ENCODE measurements at places on chromosomes 6 and 20. TPM values are rescaled to one million over a fixed set of nuclear protein-coding genes. Genes with fewer than 3 reads are reported as not detected.

GRCh38 chr20:1621316-1621715 is 1.5 kb upstream of the SIRPB1 start:
- peak overlapping the region; percentile 7 for H3K27ac ChIP-seq
- DNase-seq, result no peak
- peaks cover 67% of the 10 kb centered on the region for H3K4me1 ChIP-seq
- H3K36me3 ChIP-seq, result peaks cover 3% of the 10 kb centered on the region
- no peaks in the 10 kb centered on the region for H3K27me3 ChIP-seq

- peaks cover 56% of the 10 kb centered on the region for H3K27me3 ChIP-seq
- H3K4me1 ChIP-seq, result peaks cover 7% of the 10 kb centered on the region
- DNase-seq, result no peak
- no peaks in the 10 kb centered on the region for H3K36me3 ChIP-seq
Observed at GRCh38 chr6:33114406-33114805, 38.6 kb downstream of the HLA-DPB1 start.

DNA sequence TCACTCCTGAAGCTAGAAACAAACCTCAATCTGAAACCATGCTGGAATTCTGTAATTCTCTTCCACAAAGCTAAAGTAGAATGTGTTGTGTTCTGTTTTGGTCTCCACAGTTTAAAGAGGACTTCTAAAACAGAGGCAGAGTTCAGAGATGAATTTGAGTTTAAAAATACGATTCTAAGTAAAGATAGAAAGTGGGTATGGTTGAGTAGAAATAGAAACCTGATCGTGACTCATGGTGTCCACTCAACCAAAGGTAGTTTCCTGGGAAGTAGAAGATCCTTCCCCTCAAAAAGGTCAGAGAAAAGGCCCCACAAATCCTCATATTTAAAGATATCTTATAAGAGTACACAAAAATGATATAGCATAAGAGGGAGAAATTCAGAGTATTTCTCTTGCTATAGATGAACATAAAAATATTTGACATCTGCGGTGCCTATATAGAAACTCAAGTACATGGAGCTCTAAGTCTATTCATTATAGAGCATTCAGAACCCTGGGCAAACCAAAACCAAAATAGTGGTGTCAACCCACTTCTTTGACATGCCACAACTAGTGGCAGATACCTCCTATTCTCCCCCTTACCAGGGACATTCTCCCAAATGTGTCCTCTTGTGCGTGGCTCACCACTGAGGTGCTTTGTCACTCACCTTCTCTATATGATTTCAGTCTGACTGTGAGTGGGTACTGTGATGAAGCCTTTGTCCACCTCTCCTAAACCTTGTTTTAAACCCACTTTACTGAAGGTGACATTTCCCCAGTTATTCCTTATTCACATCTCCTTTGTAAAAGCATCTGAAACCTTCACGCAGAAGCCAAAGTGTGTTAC is 84.5 kb downstream of the PLCB1 start:
- peak overlapping the region; percentile 10 for H3K27ac ChIP-seq
- peak; percentile 17 for DNase-seq
- H3K27me3 ChIP-seq, result no peaks in the 10 kb centered on the region
- no peak overlapping the region for H3K4me3 ChIP-seq
- H3K4me1 ChIP-seq, result peaks cover 38% of the 10 kb centered on the region

BCAS1 gene
- total RNA-seq, result 0.17 TPM

- no peaks in the 10 kb centered on the region for H3K27me3 ChIP-seq
- no peak overlapping the region for H3K27ac ChIP-seq
- DNase-seq, result no peak
- no peaks in the 10 kb centered on the region for H3K4me1 ChIP-seq
Observed at GRCh38 chr6:127634178-127634577, 57.2 kb downstream of the C6orf58 start.

DNA sequence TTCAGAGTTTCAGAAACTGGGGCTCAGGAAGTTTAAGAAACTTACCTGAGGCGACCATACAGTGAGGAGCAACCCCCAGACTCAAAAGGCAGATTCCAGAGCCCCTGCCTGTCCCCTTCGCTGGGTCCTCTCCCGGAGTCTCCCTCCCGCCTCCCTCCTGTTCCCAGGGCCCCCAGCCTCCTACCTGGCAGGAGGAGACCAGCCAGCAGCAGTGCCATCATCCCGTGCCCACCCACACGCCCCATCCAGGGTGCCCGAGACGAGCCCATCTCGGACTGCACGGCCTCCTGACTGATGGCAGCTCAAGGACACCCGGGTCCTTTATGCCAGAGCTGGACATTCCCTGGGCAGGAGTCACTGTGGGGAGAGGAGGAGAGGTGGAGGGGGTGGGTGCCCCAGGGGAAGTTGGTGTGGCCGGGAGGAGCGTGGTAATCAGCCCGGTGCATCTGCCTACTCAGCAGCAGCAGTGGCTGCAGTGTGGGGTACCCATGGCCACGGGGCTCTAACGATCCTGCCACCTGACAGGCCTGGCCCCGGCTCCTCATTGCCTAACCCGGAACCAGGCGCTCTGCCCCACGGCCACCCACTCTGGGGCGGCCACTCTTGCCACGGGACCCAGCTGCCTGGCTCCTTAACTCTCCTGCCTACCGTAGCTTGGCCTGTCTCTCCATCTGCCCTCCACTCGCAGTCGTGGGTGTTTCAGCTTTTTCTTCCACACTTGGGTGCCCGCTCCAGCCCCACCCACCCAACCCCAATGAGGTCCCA is at the start of gene CDSN:
Gene CDSN (minus strand): TSS at position 296 of the 765 bp plus-strand sequence. CDS start 27 bp downstream, at position 269.
- H3K27ac ChIP-seq, result no peak within 1 kb of the TSS
- H3K27me3 ChIP-seq, result no peaks in the 10 kb centered on the region
- no peak for DNase-seq
- H3K4me1 ChIP-seq, result no peaks in the 10 kb centered on the region
- no peaks in the 10 kb centered on the region for H3K36me3 ChIP-seq

- no peaks in the 10 kb centered on the region for H3K27me3 ChIP-seq
- no peak overlapping the region for H3K4me3 ChIP-seq
- no peak overlapping the region for H3K27ac ChIP-seq
- no peak for DNase-seq
Observed at GRCh38 chr20:18926965-18927364, 113.4 kb downstream of the SCP2D1 start.

GGTLC1 gene
- total RNA-seq, result not detected

CYP24A1 gene
- 0.57 TPM for total RNA-seq

CDC5L gene
- total RNA-seq, result 24.0 TPM

EPHA7 gene
- total RNA-seq, result not detected

GNMT gene
- total RNA-seq, result not detected

DNA sequence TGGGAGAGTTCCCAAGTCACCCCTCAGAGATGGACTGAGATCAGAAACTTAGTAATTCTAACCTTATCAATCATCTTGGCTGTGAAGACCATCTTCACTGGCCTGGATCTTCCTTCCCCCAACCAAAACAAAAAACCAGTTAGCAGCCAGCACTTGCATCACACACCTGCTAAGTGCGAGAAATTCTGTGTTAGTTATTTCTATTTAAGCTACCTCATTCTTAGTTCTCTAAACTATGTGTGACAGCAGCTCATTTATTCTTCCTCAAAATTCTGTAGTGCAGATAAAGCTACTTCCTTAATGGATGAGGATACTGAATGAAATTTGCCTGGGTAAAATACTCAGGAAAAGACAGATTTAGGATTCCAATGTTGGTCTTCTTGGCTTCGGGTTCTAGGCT is 18.2 kb upstream of the TAGAP start:
- H3K27ac ChIP-seq, result peak overlapping the region; percentile 93
- peak overlapping the region; percentile 53 for H3K4me3 ChIP-seq
- no peaks in the 10 kb centered on the region for H3K27me3 ChIP-seq
- H3K36me3 ChIP-seq, result no peaks in the 10 kb centered on the region
- no peak for DNase-seq

GRCh38 chr6:33072508-33073100 is 845 bp downstream of the HLA-DPA1 start:
- peaks cover 30% of the 10 kb centered on the region for H3K4me1 ChIP-seq
- peak overlapping the region; percentile 13 for H3K4me3 ChIP-seq
- no peaks in the 10 kb centered on the region for H3K36me3 ChIP-seq
- no peak for DNase-seq
- no peak overlapping the region for H3K27ac ChIP-seq

DNA sequence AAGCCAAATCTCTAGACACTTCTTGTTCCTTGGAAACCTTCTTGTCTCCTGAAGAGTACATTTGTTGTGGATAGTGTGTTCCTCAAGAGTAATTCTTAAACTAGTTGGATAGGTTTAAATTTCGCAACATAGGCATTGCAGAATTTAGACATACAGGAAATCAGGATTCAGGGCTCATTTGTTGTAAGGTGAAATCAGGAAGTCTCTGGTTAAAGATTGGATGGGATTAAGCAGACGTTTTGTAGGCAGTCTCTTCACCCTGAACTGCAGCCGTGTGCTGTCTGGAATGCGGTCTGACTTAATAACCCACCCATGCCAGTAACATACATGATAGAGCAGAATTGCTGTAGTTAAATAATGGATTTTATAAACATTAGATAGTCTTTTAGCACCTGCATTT is 21.7 kb downstream of the HIVEP1 start:
- H3K27ac ChIP-seq, result no peak overlapping the region
- H3K36me3 ChIP-seq, result peaks cover 39% of the 10 kb centered on the region
- H3K4me3 ChIP-seq, result no peak overlapping the region

- H3K36me3 ChIP-seq, result no peaks in the 10 kb centered on the region
- no peak overlapping the region for H3K27ac ChIP-seq
- H3K4me3 ChIP-seq, result no peak overlapping the region
- DNase-seq, result no peak
- no peaks in the 10 kb centered on the region for H3K4me1 ChIP-seq
Observed at GRCh38 chr20:47999166-47999565, 213.9 kb upstream of the SULF2 start.

DNA sequence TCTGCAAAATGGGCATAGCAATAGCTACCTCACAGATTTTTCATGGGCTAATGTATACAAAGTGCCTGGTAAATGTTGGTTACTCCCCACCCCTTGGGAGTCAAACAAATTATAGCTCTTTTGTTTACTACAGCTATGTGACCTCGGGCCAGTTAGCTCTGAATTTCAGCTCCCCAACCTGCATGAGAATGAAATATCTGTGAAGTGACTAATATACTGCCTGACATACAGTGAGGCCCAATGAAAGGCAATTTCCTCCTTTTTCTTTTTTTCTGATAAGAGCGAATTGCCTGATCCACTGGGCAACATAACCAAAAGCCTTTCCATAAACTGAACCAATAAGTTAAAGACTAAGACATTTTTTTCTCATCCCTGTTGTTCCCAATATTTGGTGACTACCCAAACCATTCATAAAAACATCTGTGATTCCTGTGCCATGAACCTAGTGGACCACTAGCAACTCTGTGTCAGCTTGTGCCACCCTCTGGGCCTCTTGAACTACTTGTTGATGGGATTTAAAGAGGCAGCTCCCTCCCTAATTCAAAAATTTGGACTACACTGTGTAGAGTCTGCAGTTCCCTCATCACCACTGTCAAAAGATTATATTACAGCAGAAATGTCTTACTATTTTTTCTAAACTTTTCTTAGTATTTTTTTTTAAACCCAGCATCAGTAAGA is 91.9 kb upstream of the TMEM30A start:
- H3K27ac ChIP-seq, result no peak overlapping the region
- no peak for DNase-seq
- no peaks in the 10 kb centered on the region for H3K27me3 ChIP-seq
- H3K4me1 ChIP-seq, result no peaks in the 10 kb centered on the region

- no peak overlapping the region for H3K4me3 ChIP-seq
- peak; percentile 51 for DNase-seq
- H3K36me3 ChIP-seq, result no peaks in the 10 kb centered on the region
- H3K27ac ChIP-seq, result peak overlapping the region; percentile 59
Observed at GRCh38 chr6:90319044-90319443, 22.4 kb upstream of the BACH2 start.

GRCh38 chr6:133350928-133351327 is 109.8 kb downstream of the EYA4 start:
- DNase-seq, result no peak
- no peaks in the 10 kb centered on the region for H3K4me1 ChIP-seq
- H3K27ac ChIP-seq, result no peak overlapping the region
- no peak overlapping the region for H3K4me3 ChIP-seq

VSTM2L gene
- not detected for total RNA-seq

UST gene
- total RNA-seq, result 3.7 TPM

- peaks cover 19% of the 10 kb centered on the region for H3K4me1 ChIP-seq
- peaks cover 2% of the 10 kb centered on the region for H3K27me3 ChIP-seq
- no peak for DNase-seq
- no peaks in the 10 kb centered on the region for H3K36me3 ChIP-seq
- no peak overlapping the region for H3K4me3 ChIP-seq
- no peak overlapping the region for H3K27ac ChIP-seq
Observed at GRCh38 chr6:14384175-14384949, 266.8 kb downstream of the CD83 start.

GRCh38 chr20:35121186-35121585 is 25.9 kb downstream of the EDEM2 start:
- H3K4me3 ChIP-seq, result no peak overlapping the region
- no peaks in the 10 kb centered on the region for H3K27me3 ChIP-seq
- peaks cover 43% of the 10 kb centered on the region for H3K36me3 ChIP-seq
- H3K27ac ChIP-seq, result no peak overlapping the region
- H3K4me1 ChIP-seq, result peaks cover 7% of the 10 kb centered on the region
- no peak for DNase-seq

TEAD3 gene
- 1.8 TPM for total RNA-seq

- no peak for DNase-seq
- no peak overlapping the region for H3K27ac ChIP-seq
- no peaks in the 10 kb centered on the region for H3K4me1 ChIP-seq
Observed at GRCh38 chr6:168388641-168389633, 52.0 kb upstream of the SMOC2 start.

- no peak overlapping the region for H3K4me3 ChIP-seq
- H3K36me3 ChIP-seq, result peaks cover 6% of the 10 kb centered on the region
- H3K27ac ChIP-seq, result no peak overlapping the region
- no peaks in the 10 kb centered on the region for H3K27me3 ChIP-seq
Observed at GRCh38 chr20:5766085-5766764, 16.0 kb downstream of the SHLD1 start.

DNA sequence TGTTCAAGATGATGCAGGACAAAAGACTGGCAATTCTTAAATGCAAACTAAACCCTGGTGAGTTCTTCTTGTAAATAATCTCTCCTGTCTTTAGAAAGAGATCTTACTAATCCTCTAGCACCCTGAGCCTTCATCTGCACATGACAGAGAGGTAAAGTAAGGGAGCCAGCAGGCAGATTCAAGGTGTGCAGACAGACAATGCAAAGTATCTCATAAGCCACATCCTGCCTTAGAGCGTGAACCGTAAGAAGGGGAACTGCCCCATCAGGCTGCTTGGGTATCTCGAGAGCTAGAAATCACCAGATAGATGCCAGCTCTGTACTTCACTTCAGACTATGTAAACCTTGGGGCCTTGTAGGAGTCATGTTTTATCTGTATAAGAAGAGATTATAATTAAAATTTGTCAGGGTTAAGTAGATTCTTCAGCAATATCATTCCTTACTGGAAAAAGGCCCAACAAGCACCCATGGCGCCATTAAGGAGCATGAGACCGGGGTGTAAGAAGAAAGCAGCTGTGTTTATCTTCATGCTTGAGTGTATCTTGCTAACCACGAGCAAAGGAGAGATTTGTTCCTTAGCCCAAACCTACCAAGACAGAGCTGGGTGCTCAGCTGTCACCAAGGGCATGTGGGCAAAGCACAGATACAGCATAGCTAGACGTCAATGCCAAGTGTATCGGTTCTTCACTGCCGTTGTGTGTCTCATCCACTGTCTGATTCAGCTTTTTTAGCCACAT is 24.4 kb downstream of the CNR1 start:
- no peak overlapping the region for H3K4me3 ChIP-seq
- H3K36me3 ChIP-seq, result no peaks in the 10 kb centered on the region
- DNase-seq, result no peak

All from activated CD4-positive, alpha-beta memory T cell treated with anti-CD3 and anti-CD28 coated beads for 36 hours (primary cell).